ENCODE measurements at places on chromosomes 2 and 18. TPM values are rescaled to one million over a fixed set of nuclear protein-coding genes. Genes with fewer than 3 reads are reported as not detected.

CYP27C1 gene
- total RNA-seq: 0.19 TPM

ALKAL2 gene
- total RNA-seq: 0.72 TPM

CHN1 gene
- 2.2 TPM for total RNA-seq

DNA sequence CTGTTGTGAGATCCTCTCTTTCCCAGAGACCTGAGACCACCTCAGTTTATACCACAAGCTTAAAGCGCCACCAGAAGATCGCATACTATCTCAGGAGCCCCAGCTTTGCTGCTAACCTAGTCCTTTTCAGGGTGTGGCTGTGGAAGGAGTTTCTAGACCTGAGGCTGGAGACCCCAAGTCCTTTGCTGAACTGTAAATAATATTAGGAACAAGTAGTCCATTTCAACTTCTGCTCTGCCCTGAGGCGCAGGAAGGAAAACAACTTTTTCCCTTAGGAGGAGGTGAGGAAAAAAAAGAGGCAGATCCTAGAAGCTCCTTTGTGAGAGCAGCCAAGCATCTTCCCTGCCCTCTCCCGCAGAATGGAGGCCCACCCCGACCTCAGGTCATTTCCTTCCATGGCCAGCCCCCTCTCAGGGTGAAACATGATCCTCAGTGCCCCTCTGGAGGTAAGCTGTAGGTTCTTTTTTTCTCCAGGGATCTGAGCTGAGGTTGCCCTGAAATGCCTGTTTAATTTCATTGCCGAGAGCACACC is 122.8 kb upstream of the LGALSL start:
- no peaks in the 10 kb centered on the region for H3K36me3 ChIP-seq
- DNase-seq: no peak
- H3K4me3 ChIP-seq: peak overlapping the region; percentile 3
- peaks cover 3% of the 10 kb centered on the region for H3K4me1 ChIP-seq
- H3K27ac ChIP-seq: no peak overlapping the region
- no peaks in the 10 kb centered on the region for H3K27me3 ChIP-seq

DNA sequence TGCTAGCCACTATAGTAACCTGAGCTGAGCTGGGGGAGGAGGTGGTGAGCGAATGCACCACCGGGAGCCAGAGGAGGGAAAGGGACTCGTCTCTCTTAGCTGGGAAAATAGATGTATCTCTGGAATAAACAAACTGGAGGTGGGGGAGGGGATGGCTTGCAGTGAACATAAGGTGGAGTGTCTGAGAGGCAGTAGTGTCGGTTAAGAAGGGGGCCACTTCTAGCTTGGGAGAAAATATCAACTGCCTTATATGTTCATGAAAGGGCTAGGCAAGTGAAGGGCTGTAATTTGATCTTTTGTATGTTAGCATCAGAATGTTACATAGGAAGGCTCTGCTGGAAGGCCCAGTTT is 2.2 kb downstream of the SETBP1 start:
- H3K4me1 ChIP-seq: no peaks in the 10 kb centered on the region
- no peaks in the 10 kb centered on the region for H3K36me3 ChIP-seq
- no peak for DNase-seq
- no peak overlapping the region for H3K4me3 ChIP-seq
- peak overlapping the region; percentile 67 for H3K27ac ChIP-seq
- H3K27me3 ChIP-seq: no peaks in the 10 kb centered on the region

DNA sequence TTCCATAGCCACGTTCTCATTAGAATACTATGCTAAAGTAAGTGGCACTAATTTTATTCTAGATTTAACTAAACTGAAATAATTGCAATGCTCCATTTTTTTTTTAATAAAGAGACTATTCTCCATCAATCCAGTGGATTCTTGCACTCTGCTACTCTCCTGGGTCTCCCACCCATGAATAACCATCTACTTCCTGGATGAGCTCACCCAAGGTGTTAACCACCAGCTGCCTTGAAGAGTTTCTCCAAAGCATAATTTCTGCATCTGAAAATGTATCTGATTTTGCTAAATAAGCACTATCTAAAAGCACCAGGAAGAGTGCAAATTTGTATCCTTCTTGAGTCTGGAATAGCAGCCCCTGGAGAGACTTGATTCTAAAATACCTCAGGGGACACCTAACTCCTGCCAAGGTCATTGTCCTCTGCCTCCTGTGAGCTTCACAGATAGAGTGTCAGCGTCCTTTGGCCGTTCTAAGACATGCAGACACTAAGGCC is 41.6 kb upstream of the SH3BP4 start:
- no peak for DNase-seq
- H3K36me3 ChIP-seq: no peaks in the 10 kb centered on the region
- no peak overlapping the region for H3K27ac ChIP-seq
- H3K4me1 ChIP-seq: no peaks in the 10 kb centered on the region
- no peaks in the 10 kb centered on the region for H3K27me3 ChIP-seq

GRCh38 chr2:240567137-240567871 is 980 bp upstream of the RNPEPL1 start:
- H3K36me3 ChIP-seq: no peaks in the 10 kb centered on the region
- DNase-seq: peak; percentile 48

DNA sequence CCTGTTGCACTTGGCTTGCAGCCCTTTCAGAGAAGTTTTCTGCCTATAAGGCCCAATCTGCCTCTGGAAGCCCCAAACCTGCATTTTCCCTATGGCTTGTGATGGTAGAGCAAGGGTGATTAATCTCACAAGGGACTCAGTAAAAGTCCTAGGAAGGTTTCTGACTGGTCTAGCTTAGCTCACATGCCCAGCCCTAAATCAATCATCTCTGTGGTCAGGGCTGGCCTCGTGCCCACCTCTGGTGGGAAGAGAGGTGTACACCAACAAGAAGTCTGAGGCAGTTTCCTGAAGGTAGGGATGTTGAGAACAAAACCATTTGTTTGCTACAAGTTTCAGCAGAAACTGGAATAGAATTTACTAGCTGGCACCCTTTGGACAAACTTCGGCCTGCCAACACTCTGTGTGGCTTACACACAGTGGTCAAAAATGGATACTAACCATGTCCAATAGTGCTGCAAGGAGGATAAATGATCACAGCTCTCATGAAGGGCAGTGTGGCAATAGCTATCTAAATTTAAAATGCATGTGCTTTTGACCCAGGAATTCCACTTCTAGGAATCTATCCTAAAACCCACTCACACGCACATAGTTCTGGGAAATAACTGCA is 96.4 kb downstream of the EN1 start:
- no peaks in the 10 kb centered on the region for H3K36me3 ChIP-seq
- H3K27me3 ChIP-seq: no peaks in the 10 kb centered on the region
- H3K4me3 ChIP-seq: no peak overlapping the region
- no peak for DNase-seq
- no peaks in the 10 kb centered on the region for H3K4me1 ChIP-seq
- H3K27ac ChIP-seq: no peak overlapping the region

DNA sequence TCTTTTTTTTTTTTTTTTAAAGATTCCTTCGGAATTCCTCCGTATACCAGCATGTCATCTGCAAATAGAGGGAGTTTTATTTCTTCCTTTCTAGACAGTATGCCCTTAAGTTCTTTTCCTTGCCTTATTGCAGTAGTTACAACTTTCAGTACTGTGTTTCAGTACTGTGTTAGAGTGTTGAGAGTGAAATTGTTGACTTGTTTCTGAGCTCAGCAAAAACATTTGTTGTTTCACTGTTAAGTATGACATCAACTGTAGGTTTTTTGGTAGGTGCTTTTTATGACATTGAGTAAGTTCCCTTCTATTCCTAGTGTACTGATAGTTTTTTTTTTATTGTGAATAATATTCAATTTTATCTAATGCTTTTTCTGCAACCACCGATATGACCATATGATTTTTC is 43.9 kb downstream of the ACVR2A start:
- H3K27ac ChIP-seq: no peak overlapping the region
